Lower lobe of right lung (tissue), 2 donors: ENCODE measurements at places on chromosomes 5 and 9. TPM values are rescaled to one million over a fixed set of nuclear protein-coding genes. Genes with fewer than 3 reads are reported as not detected.

GRCh38 chr9:29150606-29151005 lies 1577.3 kb upstream of the C9orf72 start:
- no peak for DNase-seq

The CARD9 gene
- 15.0 TPM for total RNA-seq

The TMEM252 gene
- 0.30 TPM for total RNA-seq

DNA sequence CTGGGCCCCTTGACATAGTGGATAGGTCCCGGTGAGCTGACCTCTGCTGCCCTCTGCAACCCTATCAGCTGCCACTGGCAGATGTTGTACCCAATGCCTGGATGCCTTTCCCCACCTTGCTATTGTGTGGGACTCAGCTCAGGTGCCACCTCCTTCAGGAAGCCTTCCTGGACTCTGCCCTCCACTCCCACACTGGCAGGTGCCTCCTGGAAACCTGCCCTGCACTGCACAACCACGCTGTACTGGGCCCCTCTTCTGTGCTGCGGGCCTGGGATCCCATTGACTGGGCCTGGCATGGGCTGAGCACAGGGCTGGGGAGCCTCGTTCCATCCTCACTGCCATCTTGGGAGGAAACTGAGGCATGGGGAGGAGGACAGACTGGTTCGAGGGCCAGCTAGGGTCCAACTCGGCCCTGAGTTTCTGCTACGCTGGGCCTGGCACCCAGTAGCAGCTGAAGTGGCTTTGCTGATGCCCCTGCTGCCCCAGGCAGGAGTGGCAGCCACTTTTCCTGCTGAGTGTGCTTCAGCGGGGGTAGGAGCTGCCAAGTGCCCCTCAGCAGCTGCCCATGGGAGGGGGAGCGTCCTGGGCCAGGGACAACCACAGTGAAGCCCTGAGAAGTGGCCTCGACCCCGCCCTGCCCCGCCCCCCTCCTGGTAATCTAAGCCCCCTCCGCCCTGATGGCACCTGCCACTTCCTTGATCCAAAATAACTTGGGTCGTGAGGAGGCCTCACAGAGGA lies 1.3 kb downstream of the AK1 start:
- DNase-seq, result peak; percentile 77

The PCDHB9 gene
- total RNA-seq, result 3.0 TPM

DNA sequence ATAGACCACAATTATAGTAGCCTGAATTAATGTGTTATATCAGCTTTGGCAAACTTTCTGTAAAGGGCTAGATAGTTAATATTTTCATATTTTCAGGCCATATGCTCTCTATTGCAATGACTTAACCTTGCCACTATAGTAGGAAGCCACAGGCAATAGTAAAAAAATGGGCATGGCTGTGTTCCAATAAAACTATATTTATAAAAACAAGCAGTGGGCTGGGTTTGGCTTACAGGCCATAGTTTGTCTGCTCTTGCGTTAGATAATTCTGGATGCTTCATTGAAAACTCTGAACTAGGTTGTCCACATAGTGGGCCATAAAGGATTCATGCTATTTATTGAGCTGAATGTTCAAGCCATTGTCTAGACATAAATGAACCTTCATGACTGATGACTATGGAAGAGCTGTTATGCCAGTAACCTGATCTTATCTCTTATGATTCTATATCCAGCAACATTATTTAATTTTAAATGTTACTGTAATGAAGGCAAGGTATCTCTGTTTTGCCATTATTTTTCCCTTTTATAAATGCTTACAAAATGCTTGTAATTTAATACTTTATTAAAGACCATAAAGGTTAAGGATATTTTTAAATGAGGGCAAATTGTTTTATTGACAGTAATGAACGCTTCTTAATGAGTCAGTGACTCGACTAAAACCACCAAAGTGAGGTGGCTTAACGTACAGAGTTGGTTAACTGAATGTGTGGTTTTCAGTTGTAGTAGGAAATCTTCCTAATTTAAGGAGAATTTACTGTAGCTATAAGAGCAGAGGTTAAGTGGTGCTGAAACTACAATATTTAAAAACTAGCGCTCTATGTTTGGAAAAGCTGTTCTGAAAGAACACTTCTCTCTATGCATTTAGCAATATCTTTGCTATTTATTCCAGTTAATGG lies 560.6 kb downstream of the PRR16 start:
- no peak for DNase-seq

- DNase-seq, result no peak
Observed at GRCh38 chr5:138408023-138408422, 30.8 kb upstream of the REEP2 start.

DNA sequence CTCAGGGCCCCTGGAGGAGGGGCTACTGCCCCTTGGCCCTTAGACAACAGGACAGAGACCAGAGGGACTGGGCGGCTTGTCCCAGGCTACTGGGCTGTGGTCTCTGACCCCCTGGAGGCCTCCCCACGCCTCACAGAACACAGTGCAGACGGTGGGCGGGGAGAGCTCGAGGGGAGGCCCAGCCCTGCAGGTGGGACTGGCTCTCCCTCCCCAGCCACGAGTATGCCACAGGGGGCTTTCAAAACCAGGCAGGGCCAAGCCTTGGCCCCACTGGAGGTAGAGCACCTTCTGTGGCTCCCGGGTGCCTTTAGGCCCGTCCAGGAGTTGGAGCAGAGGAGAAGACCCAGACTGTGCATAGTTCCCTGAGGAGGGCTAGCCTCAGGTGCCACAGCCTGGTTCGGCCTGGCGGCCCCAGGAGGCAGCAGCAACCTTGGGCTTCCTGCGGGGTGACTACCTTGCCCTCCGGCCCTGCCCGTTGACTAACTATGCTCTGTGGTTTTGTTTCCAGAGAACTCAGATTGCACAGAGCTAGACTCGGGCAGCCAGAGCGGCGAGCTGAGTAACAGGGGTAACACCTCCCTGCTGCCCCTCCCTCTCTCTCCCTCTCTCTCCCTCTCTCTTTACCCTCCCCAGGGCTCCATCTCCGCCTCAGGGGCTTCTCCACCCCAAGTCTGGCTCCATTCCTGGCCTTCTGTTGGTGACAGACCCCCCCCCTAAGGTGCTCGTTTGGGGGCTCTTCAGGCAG lies 15.5 kb downstream of the CARD19 start:
- DNase-seq, result peak; percentile 66

GRCh38 chr5:135317286-135317685 lies 81.7 kb downstream of the MACROH2A1 start:
- DNase-seq, result no peak

The DDX4 gene
- not detected for total RNA-seq

DNA sequence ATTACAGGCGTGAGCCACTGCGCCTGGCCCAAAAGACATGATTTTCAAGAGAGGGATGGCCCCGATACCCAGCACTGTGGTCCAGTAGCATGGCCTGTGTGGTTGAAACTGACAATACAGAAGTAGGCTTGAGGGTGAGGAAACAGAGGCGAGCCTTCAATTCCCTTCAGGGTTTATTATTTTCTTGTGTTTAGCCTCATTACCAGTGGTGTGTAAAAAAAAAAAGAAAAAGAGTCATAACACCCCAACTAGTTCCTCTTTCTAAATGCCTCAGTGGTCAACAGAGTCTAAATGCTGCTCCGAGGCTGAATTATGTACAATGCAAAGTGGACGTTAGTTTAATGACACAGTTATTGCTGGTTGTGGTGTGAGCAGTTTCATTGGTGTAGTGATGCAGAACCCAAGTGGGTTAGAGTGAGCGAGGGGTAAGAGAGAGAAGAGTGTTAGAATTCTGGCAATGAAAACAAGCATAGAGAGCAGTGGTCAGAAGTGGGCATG lies 58.8 kb downstream of the SNX30 start:
- DNase-seq, result no peak

DNA sequence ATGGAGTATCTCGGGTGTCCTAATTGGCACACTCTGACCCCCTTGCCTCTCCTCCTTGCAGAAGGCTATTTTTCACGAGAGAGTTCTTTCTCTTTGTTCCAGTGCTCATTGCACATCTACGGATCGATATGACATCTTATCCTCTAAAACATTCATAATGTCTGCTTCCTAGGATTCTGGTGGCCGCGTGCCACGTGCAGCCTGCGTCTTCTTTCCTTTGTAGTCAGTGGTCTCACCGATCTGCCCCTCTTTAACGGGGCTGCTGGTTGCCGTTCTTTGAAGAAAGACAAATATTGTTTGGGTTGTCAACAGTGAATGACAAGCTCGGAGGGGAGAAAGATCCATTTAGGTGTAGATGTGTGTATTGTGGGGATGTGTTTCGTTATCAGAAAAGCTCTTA lies 252.4 kb upstream of the WWC1 start:
- no peak for DNase-seq

DNA sequence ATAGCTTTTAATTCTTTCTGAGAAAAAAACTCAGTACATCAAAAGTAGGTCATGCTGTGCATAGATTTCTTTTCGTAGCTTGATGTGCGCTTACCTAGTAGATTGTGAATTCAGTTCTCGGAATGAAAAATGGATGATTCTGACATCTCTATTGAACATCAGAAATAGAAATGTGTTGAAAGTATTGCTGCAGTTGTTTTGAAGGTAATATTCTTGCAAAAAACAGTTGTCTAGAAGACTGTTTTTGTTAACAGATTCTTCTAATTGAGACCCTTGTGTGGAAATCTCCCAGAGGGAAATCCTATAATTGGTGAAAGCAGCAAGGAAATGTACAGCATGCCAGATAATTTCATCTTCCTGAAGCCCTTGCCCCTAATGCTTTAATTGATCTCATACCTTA lies 54.5 kb downstream of the MACIR start:
- no peak for DNase-seq

The GPBP1 gene
- total RNA-seq, result 70.6 TPM

The TXNDC8 gene
- total RNA-seq, result not detected

The CTSV gene
- total RNA-seq, result 0.32 TPM

DNA sequence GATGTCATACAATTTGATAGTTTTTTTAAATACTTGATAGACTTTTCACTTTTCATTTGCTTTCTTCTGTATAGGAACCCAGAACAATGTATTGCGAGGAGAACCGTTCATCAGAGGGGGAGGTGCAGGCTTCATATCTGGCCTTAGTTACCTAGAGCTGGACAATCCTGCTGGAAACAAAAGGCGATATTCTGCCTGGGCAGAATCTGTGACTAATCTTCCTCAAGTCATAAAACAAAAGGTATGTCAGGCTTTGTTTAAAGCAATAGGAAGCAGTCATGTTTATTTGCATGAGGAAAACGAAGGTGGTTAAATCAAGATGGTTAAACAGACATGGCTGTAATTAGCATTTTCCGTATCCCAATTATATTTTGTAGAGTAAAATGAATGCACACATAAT lies 46.0 kb downstream of the C7 start:
- DNase-seq, result no peak

DNA sequence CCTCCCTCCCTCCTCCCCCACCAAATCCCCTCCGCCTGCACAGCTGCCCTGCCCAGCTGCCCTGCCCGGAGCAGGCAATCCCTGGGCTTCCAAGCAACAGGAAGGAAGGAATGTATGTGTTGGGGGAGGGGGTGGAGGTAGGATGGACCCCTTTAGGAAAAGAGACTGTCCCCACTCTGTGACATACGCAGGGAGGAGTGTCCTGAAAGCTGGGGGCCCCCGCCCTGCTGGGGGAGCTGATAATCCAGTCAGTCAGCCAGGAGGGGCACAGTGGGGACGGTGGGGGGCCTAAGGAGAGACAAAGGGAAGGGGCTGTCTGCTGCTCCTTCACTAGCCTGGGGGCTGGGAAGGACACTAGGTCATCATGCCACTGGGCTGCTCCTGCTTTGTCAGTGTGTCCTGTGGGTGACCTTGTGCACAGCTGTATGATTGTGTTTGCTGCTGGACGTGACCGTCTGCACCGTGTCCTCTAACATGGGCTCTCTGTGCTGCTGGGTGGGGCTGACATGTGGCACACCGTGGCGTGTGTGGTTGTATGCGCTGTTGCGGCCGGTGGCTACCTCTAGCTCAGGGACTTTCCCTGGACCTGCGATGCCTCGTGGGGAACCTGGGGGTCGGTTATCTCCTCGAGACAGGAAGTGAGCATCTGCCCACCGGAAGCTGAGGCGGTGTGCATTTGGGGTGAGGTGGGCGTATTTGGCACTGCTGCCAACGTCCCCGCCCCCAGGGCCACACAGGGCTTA lies 3.0 kb downstream of the N4BP3 start:
- DNase-seq, result no peak

GRCh38 chr9:80649001-80649420 lies 1040.3 kb downstream of the TLE1 start:
- no peak for DNase-seq

The TEK gene
- 56.3 TPM for total RNA-seq

DNA sequence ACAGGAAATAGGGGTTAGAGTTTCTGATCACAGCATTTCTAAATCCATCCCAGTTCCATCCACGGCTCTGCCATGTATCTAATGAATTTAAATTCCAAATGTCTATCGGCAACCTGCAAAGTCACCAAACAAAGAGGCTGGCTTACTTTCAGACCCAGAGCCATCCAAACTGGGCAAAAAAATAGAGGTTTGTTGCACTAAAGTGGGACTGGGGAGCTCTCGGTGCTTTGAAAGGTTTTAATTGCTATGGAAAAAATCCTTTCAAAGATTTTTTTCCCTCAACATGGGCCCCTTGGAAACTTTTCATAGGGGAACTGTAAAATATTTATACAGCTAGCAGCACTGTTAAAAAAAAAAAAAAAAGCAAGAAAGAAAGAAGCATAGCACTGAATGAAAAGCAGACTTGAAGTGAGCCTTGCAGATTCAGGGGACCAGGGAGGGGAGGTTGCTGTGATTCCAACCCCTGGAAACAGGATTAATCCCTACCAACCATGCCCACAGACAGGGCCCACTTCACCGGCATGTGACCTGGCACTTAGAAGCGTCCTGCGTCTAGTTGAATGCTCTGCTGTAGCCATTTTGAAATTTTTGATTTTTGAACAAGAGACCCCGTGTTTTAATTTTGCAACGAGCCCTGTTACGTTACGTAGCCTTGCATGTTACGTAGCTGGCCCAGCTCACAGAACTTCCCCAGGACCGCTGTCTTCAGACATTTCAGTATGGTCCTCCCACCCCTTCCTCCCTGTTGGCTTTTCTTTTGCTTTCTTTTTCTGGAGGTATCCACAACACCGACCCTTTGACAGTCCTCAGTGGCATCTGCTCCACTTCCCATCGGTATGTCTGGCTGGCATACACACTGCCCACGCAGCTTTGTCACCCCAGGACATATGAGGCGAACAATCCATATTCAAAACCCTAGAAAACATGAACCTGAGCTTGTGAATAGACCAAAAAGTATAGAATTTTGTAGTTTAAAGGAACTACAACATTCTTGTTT lies 105.3 kb upstream of the NFIB start:
- no peak for DNase-seq

DNA sequence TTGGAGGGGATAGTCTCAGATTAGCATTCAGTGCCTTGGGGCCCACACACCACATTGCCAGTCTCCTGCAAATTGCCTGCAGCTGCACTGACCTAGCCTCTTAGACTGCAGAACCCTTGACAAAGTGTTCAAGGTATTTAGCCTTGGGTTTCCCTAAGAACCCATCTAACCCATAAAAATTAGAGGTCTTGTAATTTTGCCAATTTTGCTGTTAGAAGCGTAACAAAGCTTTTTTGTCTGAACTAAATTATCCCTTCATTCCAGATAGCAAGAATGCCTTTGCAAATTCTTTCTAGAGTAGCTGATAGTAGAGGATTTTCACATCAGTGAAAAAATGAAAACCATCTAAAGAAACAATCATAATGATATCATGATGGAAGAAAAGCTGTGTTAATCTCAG lies 74.0 kb upstream of the CCNG1 start:
- DNase-seq, result no peak

The IFNA13 gene
- total RNA-seq, result 1.1 TPM
